ENCODE measurements at places on chromosomes 1 and 21. TPM values are rescaled to one million over a fixed set of nuclear protein-coding genes. Genes with fewer than 3 reads are reported as not detected.
A peak's percentile ranks its signal among the peaks of the same experiment; 100 is the strongest.

- DNase-seq: no peak
- peaks cover 20% of the 10 kb centered on the region for H3K4me1 ChIP-seq
- H3K4me3 ChIP-seq: no peak overlapping the region
- no peaks in the 10 kb centered on the region for H3K36me3 ChIP-seq
- H3K27me3 ChIP-seq: peaks cover 2% of the 10 kb centered on the region
Measured at GRCh38 chr1:229871078-229871676, 195.9 kb upstream of the GALNT2 start.

GRCh38 chr1:66405061-66405460 lies 128.9 kb upstream of the SGIP1 start:
- no peaks in the 10 kb centered on the region for H3K27me3 ChIP-seq
- H3K27ac ChIP-seq: no peak overlapping the region
- no peak overlapping the region for H3K4me3 ChIP-seq
- H3K36me3 ChIP-seq: no peaks in the 10 kb centered on the region

DNA sequence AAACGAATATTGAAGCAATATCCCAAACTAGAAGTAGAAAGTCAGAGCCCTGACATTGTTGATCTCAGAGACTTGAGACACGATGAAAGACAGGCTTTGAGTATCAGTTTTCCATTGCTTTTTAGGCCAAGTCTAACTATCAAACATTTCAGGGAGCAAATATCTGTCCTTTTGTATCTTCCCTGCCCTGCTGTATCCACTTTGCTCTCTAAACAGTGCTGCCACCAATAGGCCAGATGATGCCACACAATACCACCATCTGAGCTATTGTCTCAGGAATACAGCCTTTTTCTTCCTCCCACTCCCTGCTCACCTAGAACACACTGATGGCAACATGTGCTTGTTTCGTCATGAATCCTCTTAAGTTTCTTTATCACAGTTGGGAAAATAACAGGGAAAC lies 62.6 kb upstream of the SPAG17 start:
- H3K27ac ChIP-seq: no peak overlapping the region
- H3K4me3 ChIP-seq: no peak overlapping the region
- H3K27me3 ChIP-seq: no peaks in the 10 kb centered on the region
- H3K36me3 ChIP-seq: no peaks in the 10 kb centered on the region
- H3K4me1 ChIP-seq: peaks cover 4% of the 10 kb centered on the region
- DNase-seq: no peak

DNA sequence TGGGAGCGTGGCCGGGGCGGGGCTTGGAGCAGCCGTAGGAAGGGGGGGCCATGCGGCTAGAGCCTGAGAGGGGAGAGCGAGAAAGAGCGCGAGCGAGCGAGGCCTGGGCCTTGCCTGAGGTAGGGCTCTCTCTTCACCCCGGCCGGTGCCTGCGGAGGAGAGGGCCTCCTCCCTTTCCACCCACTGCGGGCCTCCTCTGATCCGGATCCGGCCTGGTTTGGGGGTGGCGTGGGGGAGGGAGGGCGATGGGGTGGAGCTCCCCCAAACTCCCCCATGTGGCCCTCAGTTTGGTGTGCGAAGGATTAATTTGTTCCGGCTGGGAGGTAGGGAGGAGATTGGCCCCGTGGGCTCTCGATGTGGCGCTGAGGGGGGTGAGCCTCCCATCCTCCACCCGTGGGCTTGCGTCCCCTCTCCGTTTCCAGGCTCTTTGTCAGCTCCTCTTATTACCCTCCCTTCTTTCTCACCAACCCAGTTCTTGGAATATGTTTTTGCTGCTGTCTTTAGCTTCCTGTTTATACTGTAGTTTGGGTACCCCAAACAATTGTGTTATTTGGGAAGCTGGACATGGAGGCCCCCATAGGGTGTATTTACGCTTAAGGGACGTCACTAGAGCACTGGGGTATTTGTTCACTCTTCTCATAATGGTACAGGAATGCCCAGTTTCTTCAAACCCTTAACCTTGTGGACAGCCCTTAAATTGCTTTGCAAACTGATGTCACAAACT lies 685 bp downstream of the UBAP2L start:
- H3K36me3 ChIP-seq: peaks cover 25% of the 10 kb centered on the region
- no peaks in the 10 kb centered on the region for H3K27me3 ChIP-seq
- H3K27ac ChIP-seq: peak overlapping the region; percentile 93
- peak overlapping the region; percentile 90 for H3K4me3 ChIP-seq
- DNase-seq: peak; percentile 84
- H3K4me1 ChIP-seq: peaks cover 54% of the 10 kb centered on the region

The RGS16 gene
- 0.48 TPM for total RNA-seq

The SCCPDH gene
- 34.9 TPM for total RNA-seq

- no peaks in the 10 kb centered on the region for H3K27me3 ChIP-seq
- peaks cover 24% of the 10 kb centered on the region for H3K4me1 ChIP-seq
- H3K4me3 ChIP-seq: no peak overlapping the region
- H3K36me3 ChIP-seq: no peaks in the 10 kb centered on the region
Measured at GRCh38 chr1:1437904-1438376, 2.5 kb downstream of the VWA1 start.

The PCBP3 gene
- total RNA-seq: 9.0 TPM

DNA sequence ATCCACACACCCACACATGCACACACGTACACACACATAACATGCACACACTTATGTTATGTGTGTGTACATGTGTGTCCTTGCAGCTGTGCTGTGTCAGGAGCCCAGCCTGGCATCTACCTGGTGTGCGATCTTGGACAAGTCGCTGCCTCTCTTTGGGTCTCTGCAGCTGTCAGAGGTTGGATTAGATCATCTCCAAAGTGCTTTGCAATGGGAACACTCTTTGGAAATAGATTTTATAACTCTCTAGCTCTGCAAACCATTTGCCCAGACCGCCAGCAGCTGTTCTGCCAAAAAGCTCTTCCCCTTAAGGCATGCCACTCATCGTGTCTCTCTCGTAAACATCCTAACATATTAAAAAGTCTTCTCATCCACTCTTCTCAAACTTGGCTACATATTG lies 4.7 kb downstream of the PKP1 start:
- no peak overlapping the region for H3K27ac ChIP-seq
- H3K36me3 ChIP-seq: no peaks in the 10 kb centered on the region
- no peaks in the 10 kb centered on the region for H3K4me1 ChIP-seq
- peaks cover 37% of the 10 kb centered on the region for H3K27me3 ChIP-seq

GRCh38 chr21:15289896-15290841 lies 225.4 kb upstream of the NRIP1 start:
- no peaks in the 10 kb centered on the region for H3K27me3 ChIP-seq
- H3K36me3 ChIP-seq: no peaks in the 10 kb centered on the region
- no peak overlapping the region for H3K27ac ChIP-seq
- peaks cover 31% of the 10 kb centered on the region for H3K4me1 ChIP-seq

DNA sequence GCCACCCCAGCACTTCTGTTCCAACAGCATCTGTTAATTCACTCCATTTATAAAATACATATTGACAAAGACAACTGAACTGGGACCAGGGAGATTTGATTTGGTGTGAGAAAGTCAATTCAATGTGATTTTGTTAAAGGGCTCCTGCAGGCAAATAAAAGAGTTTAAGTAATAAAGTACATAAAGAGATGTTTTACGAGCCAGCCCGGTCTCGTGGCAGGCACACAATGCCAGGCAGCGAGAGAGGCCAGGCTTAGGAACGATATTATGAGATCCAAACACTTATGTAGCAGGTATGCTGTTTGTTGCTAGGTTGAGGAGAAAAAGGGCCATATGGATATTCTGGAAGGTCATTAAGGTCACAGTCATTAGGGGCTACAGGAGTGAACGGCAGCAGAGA lies 227.1 kb downstream of the KCTD3 start:
- no peaks in the 10 kb centered on the region for H3K27me3 ChIP-seq
- H3K4me3 ChIP-seq: no peak overlapping the region
- H3K36me3 ChIP-seq: no peaks in the 10 kb centered on the region
- H3K4me1 ChIP-seq: no peaks in the 10 kb centered on the region

DNA sequence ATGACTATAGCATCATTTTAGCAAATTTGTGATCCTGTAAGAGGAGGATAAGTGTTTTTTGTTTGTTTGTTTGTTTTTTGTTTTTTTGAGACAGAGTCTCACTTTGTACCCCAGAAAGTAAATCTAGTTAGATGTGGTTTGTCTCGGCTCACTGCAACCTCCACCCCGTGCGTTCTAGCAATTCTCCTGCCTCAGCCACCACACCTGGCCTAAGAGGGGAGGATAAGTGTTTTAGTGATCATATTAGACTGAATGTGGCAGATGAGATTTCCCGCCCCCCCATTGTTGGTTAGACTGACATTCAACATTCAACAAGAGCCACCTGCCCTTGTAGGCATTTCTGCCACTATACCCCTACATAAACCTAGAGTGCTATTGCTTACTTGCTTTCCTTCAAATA lies 98.5 kb downstream of the OSBPL9 start:
- no peak for DNase-seq
- H3K27me3 ChIP-seq: no peaks in the 10 kb centered on the region
- H3K4me1 ChIP-seq: no peaks in the 10 kb centered on the region
- H3K4me3 ChIP-seq: no peak overlapping the region

DNA sequence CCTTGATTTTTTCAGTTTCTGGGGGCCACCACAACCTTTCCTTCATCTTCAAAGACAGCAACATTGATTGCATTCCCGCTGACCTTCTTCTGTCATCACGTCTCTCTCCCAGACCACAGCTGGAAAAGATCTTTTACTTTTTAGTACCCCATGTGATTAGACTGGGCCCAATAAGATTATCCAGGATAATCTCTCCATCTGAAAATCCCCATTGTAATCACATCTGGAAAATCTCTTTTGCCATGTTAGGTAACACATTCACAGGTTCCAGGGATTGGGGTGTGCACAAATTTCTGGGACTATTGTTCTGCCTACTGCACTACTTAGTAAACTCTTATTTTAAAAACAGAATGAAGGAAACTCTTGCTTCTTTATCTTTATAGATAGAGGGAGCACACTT lies 47.1 kb upstream of the INSL5 start:
- H3K27ac ChIP-seq: no peak overlapping the region
- H3K27me3 ChIP-seq: no peaks in the 10 kb centered on the region
- DNase-seq: no peak
- peaks cover 9% of the 10 kb centered on the region for H3K36me3 ChIP-seq
- no peak overlapping the region for H3K4me3 ChIP-seq

- peak overlapping the region; percentile 84 for H3K27ac ChIP-seq
- H3K27me3 ChIP-seq: no peaks in the 10 kb centered on the region
- H3K4me1 ChIP-seq: peaks cover 37% of the 10 kb centered on the region
- peaks cover 11% of the 10 kb centered on the region for H3K36me3 ChIP-seq
Measured at GRCh38 chr21:25572861-25573310, 34.4 kb downstream of the MRPL39 start.

The MIXL1 gene
- total RNA-seq: 0.18 TPM

The LCA5L gene
- total RNA-seq: 1.1 TPM

The DAB1 gene
- total RNA-seq: 0.27 TPM

The YBEY gene
- 18.2 TPM for total RNA-seq

GRCh38 chr1:200279810-200280411 lies 129.9 kb downstream of the ZNF281 start:
- H3K4me3 ChIP-seq: no peak overlapping the region
- H3K27me3 ChIP-seq: peaks cover 6% of the 10 kb centered on the region
- no peaks in the 10 kb centered on the region for H3K36me3 ChIP-seq
- no peak overlapping the region for H3K27ac ChIP-seq
- DNase-seq: no peak

DNA sequence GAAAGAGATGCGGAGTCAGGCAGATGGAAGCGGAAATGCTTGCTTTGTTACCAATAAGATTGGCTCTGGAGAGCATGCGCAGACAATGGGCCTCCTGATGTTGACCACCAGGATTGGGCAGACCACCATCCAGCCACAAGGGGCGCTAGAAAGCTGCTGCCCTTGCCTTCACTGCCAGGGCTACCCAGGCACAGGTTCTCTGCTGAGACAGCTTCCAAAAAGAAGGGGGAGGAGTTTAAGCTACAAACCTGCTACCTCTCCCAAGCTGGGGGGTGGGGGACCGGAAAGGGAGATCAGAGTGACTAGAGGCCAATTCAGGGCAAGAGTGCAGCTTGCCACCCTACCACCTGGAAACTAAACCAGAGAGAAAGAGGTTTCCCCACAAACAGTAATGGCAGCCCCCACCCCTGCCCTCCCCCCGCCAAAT lies 369.7 kb downstream of the RRAGC start:
- H3K27ac ChIP-seq: no peak overlapping the region
- no peak overlapping the region for H3K4me3 ChIP-seq
- H3K27me3 ChIP-seq: peaks cover 41% of the 10 kb centered on the region
- H3K4me1 ChIP-seq: peaks cover 3% of the 10 kb centered on the region

The SDCCAG8 gene
- total RNA-seq: 30.4 TPM

The LCE1F gene
- not detected for total RNA-seq

DNA sequence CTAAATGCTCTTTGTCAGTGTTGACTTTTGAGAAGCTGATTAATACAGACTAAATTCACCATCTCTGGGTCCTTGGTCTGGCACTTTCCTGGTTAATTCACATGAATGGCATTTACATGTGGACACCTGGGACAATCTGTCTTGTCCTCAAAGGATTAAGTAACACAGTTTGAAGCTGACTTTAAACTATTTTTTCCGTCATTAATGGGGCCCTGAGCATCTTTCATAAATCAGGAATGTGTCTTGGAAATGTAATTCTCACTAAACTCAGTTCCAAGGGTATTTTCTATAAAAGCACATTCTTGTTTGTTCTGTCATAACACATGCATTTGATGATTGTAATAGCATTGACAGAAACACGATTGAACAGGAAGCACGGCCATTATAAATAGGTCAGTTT lies 26.7 kb upstream of the NBL1 start:
- no peak for DNase-seq
- H3K4me1 ChIP-seq: peaks cover 70% of the 10 kb centered on the region
- peaks cover 15% of the 10 kb centered on the region for H3K36me3 ChIP-seq
- H3K27me3 ChIP-seq: no peaks in the 10 kb centered on the region

DNA sequence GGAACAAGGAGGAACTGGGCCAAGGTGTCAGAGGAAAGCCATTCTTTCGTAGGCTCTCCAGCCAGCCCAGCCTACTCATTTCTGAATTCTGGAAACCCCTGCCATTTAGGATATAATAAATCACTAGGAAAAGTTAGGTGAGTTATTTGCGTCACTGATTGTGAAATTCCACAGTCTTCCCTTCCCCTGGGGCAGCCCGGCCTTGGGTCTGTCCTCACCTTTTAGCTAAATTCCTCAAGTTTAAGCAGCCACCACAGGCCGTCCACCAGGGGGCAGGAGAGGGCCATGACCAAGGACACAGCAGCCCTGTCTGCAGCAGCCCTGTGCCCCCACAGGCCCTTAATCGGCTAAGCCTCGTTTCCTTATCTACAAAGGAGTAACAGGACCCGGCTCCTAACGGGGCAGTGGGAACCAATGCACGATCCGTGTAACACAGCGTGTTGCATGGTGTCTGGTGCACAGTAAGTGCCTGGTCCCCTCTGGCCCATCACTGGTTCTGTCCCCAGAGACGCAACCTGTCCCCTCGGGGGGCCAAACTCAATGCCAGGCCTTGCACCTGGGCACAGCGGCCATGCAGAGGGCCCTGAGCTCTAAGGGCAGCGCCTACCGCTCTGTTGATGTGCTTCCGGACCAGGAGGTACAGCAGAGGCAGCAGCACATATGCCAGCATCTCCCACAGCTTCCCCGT lies 18.1 kb downstream of the GPR157 start:
- no peaks in the 10 kb centered on the region for H3K36me3 ChIP-seq
- peaks cover 3% of the 10 kb centered on the region for H3K27me3 ChIP-seq
- peaks cover 2% of the 10 kb centered on the region for H3K4me1 ChIP-seq
- H3K27ac ChIP-seq: no peak overlapping the region
- H3K4me3 ChIP-seq: no peak overlapping the region

DNA sequence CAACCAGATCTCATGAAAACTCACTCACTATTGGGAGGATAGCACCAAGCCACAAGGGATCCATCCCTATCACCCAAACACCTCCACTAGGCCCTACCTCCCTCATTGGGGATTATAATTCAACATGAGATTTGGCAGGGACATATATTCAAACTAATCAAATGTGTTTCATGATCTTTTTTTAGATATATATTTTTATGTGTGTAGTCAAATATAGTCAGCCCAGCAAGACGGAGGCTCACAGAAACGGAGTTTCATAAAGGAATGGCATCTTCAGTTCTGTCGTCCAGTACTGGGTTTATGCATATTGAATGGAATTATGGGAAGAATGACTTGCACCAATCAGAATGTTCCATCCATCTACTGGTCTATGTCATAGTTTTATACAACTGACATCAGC lies 343.3 kb upstream of the KAZN start:
- no peak overlapping the region for H3K4me3 ChIP-seq
- H3K36me3 ChIP-seq: no peaks in the 10 kb centered on the region
- no peaks in the 10 kb centered on the region for H3K4me1 ChIP-seq
- no peak overlapping the region for H3K27ac ChIP-seq

Data from osteocyte (in vitro differentiated cells).